ENCODE measurements at places on chromosomes 6 and 20.
A peak's percentile ranks its signal among the peaks of the same experiment; 100 is the strongest.

- peak; percentile 86 for DNase-seq
These were observed 14.3 kb upstream of the SPAG4 start for GRCh38 chr20:35600993-35601973.

GRCh38 chr6:17278289-17279063 is 2.7 kb upstream of the RBM24 start:
- peak; percentile 59 for DNase-seq

DNA sequence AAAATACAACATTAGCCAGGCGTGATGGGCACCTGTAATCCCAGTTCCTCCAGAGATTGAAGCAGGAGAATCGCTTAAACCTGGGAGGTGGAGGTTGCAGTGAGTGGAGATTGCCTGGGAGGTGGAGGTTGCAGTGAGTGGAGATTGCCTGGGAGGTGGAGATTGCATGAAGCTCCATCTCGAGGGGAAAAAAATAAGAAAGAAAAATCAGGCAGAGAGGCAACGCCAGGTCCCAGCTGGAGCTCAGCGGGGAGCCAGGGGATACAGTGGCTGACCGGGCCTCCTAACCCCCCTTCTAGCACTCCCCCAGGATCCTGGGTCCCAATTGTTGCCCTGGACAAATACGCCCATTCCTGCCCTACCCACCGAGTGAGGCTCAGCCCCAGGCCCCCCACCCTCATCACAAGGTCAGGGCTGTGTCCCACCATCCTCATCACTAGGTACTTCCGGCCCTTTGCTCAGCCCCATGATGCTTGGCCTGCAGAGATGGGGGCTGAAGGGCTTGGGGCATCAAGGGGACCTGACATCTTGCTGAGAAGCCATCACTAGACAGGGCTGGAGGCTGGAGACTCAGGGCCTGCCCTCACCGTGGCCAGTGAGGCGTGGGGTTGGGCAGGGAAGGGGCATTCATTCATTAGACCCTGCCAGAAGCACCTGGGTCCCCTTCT is 1.9 kb downstream of the OGFR start:
- no peak for DNase-seq

- peak; percentile 47 for DNase-seq
These were observed 13.5 kb upstream of the KCNK16 start for GRCh38 chr6:39335780-39336545.

GRCh38 chr20:325889-326644 is 715 bp downstream of the SOX12 start:
- DNase-seq = peak; percentile 59

- no peak for DNase-seq
These were observed 148.1 kb downstream of the CEBPB start for GRCh38 chr20:50338479-50339391.

DNA sequence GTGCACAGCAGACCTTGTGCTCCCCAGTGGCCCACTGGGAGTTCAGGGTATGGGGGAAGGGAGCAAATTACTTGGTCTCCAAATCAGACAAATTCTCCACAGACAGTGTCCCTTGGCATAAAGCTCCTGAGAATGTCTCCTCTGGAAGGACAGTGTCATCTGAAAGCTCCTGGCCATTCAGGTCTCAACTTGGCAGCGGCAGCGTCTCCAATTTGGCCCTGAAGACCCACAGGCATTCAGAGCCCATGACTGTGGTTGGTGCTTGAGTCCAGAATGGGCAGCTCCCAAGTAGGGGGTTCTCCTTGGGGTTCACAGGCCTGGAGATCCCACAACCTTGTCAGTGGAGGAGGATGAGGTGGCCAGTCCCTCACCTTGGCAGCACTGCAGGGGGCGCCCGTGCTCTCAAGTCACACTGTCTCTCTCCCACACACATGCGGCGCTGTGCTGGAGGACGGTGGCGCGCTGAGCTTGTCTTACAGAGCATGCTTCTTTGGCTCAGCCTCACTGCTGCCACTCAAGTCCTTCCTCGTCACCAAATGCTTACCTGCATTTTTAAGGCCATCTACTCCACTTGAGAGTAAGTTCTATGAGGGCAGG is 20.7 kb downstream of the DYNLRB1 start:
- DNase-seq = no peak

- DNase-seq = no peak
These were observed 139.1 kb downstream of the AGPAT4 start for GRCh38 chr6:161134550-161135298.

- peak; percentile 11 for DNase-seq
These were observed 43.2 kb upstream of the BMP5 start for GRCh38 chr6:55918639-55919038.

DNA sequence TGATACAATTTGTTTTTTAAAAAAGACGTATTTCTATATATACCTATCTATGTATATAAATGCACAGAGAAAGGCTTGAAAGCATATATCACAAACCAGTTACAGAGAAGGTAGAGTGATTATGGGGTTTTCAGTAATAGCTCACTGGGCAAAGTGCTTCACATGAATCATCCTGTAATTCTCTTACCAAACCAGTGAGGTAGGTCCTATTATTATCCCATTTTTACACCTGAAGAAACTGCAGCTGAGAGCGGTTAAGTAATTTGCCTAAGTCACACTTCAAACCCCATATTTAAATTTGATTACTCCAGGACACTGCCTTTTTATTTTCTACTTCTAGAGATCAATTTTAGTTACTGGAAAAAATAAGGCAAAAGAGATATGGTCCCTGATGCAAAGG is 4.4 kb downstream of the GSS start:
- no peak for DNase-seq

- DNase-seq = no peak
These were observed 621.9 kb upstream of the CITED2 start for GRCh38 chr6:139996253-139996834.

- DNase-seq = no peak
These were observed 156.5 kb downstream of the TMEM242 start for GRCh38 chr6:157166784-157167183.

- DNase-seq = no peak
These were observed 59.4 kb upstream of the PTGIS start for GRCh38 chr20:49627329-49627761.

DNA sequence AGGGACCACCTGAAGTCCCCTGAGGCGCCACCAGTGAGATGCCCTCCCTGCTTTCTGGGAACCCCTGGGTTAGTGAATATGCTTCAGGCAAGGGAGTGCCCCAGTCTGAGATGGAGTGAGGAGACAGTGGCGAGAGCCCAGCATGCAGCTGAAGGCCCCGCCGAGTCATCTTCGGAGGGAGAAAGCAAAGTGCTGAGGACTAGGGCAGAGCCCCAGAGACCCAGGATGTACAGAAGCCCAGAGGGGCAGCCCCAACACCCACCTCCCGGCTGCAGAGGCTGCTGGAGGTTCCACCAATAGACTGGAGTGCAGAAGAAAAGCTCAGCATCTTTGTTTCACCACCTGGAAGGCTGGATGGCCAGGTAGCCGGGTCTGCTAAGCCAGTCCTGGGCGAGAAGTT is 14.1 kb downstream of the ANKRD60 start:
- DNase-seq = no peak

GRCh38 chr6:150720774-150721233 is 121.1 kb downstream of the PLEKHG1 start:
- no peak for DNase-seq

DNA sequence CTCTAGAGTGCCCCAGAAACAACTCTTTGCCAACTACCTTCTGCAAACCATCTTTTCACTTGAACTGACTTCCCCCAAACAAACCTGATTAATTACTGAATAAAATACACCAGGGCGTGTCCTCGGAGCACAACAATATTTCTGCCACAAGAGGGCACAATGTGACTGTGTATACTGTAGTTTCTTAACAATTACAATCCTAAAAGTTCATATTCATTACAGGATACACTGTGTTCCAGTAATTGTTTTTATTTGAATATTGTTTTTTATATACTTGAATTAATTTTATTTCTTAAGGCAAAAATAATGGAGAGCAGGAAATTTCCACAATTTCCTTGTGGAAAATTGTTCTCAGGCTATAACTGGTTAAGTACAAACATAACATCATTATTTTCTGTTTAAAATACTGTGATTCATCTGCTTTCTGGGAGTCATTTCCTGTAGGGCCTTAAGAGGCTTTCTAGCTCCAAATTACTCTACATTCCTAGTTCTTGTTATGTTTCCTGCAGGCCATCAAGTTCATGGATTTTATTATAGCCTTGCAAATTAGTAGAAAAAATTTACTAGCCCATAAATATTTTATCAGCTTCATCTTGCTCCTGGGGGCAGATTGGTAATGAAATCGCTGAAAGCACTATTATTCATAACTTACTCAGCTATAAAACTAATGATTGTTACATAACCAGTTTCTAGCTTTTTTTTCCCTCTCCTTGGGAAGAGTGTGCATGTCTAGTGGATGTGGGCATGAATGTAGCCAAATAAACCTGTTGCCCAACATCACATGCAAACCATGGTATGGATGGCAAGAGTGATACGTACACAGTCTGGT is 51.9 kb upstream of the SLC22A16 start:
- DNase-seq = peak; percentile 72

GRCh38 chr6:156752666-156753301 is 24.4 kb upstream of the ARID1B start:
- no peak for DNase-seq

DNA sequence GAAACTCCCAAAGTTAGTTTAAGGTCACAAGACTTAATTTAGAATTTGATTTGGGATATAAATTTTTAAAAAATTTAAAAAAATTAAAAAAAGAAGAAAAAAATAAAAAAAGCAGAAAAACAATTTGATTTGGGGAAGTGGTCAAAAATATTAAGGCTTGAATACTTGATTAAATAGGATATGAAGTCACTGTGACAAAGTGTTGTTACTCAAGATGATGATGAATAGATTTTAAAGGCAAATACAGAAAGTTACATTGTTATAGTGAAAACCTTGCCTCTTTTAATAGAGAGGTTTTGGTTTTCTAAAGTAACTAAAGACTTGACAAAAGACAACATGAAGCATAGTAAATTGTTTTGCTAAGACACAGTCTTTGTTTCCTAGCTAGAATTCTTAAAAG is 7.2 kb downstream of the CST9 start:
- no peak for DNase-seq

DNA sequence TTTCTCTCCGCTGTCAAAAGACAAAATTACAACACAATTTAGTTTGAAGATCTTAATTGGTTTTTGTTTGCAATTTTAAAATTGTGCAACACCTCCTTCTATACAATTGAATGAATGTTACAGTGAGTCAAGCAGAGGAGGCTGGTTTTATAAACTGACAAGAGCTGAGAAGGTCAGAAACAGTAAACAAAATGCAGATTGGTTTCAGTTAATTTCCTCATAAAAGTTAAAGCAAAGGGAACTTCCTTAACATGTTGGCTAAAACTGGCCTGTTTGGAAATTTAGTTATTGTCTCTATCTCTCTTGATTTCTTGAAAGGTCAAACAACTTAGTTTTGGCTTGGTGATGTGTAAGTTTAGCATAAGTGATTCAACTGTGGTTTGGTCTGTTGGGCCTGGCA is 22.2 kb downstream of the KHDC1L start:
- DNase-seq = no peak

- no peak for DNase-seq
These were observed 1.0 kb downstream of the FKBP1A start for GRCh38 chr20:1391640-1392442.

GRCh38 chr20:48759631-48760245 is 68.1 kb downstream of the PREX1 start:
- no peak for DNase-seq

- no peak for DNase-seq
These were observed 236.2 kb downstream of the GRM1 start for GRCh38 chr6:146265056-146265455.

DNA sequence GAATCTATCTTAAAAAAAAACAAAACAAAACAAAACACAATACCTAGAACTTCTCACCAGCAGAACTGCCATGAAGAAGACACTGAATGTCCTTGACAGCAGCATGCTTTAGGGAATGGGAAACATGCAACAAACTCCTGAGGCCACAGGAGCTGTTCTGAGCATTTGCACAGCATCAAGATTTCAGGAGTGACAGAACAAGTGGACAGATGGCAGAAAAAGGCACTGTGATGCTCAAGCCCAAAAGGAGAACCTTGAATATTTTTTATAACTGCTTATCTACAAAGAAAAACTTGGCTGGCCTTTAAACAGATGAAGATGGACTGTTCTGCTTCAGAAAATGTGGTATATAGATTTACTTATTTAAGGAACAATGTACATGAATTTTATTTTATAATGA is 158.9 kb downstream of the RALGAPA2 start:
- DNase-seq = no peak

DNA sequence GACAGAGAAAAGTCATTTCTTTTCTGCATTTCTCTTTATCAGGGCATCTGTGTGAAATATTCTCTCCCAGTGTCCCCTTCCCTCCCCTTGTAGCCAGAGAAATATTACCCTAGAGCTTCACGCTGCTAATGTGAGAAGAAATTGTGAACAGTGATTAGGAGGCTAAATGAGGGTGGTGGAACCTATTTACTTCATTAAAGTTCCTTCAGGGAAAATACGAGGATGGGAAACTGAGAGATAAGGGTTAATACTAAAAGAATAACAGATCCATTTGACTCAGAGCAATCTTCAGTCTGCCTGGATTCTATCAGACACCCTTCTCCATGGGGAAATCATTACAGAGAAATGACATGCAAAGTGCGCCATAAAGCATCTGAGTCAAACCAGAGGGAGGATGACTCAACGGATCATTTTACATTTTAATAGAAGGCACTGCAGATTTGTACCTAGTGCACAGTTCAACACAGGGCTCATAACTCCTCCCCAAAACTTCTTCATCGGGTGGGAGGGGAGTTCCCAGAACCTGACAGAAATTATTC is 131.3 kb downstream of the GJA10 start:
- peak; percentile 82 for DNase-seq

DNA sequence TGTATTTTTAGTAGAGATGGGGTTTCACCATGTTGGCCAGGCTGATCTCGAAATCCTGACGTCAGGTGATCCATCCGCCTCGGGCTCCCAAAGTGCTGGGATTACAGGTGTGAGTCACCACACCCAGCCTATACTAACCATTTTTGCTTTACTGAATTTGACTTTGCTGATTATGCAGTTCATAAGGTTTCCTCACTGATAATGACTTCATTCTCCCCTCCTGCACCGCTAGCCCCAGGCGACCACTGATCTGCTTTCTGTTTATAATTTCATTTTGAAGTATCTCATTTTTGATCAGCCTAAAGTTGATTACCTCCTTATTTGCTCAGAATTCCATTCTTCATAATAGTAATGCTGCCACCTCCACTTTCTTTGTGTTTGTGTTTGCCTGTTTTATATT is 48.7 kb upstream of the FAM83D start:
- DNase-seq = no peak

- no peak for DNase-seq
These were observed 21.6 kb downstream of the L3MBTL1 start for GRCh38 chr20:43529051-43529450.

DNA sequence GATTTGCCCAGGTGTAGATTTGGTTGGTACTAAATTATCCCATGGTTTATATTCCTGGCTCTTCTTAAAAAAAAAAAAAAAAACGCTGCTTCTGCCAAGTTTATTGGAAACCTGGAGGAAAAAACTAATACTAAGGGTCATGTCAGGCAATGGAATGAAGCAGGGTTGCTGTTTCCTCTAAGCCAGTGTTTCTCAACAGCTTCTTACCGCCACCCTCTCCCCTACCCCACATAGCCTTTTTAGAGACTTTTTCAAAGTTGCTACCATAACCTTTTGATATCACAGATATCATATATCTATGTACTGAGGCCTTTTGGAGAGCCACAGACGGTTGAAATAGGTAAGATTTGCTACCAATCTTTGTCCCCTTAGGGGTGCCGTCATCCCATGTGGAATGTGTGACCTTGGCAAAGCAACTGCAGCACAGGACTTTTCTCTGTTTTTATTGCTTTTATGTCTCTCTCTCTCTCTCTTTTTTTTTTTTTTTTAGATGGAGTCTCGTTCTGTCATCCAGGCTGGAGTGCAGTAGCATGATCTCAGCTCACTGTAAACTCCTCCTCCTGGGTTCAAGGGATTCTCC is 35.0 kb downstream of the SYTL3 start:
- no peak for DNase-seq

Measured in AG20443 (cell line).